ENCODE measurements at places on chromosomes 2 and 18.

DNA sequence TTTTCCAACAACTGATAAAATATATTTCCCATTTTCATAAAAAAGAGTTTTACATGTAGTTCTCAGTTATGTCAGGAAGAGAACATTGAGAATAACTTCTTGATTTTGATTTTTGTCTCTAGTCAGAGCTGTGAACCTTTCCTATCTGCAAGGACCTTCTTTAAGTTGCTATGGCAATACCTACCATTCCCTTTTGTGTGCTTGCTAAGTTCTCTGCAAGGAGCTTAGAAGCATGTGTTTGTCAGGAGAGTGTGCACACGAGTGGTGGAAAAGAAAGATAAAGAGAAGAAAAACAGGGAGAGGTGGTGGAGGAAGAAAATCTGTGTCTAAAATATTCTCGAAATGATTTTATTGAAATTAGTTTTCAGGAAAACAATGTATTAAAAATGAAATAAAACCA lies 140.3 kb upstream of the SLC8A1 start:
- DNase-seq, result no peak

DNA sequence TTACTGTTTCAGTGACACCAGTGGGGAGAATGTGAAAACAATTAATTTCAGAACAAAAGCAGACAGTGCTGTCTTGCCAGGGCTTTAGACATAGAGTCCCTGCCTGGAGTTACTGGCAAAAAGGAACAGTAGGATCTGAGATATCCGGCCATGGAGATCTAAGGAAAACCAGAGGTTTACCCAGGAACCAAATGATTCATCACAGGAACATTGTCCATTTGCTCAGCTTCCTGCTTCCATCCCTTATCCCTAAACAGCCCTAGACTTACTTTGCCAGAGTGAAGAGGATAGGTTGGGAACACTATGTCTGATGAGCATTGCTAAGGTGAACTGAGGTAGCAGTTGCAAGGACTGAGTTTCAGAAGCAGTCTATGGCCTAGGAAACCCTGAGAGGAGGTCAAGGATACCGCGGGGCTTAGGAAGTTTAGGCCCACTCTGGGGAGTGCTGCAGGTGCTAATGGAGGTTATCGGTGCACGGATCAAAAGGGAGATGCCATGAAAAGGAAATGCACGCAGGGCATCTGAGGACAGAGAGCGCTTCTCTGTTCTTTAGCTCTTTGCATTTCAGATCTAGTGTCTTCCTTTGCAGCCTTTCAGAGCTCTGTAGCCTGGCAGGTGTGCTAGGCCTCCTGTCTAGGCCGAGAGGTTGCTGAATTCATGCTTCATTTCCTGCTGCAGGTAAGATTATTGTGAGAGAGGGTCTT lies 223.9 kb downstream of the CDCA7 start:
- no peak for DNase-seq

DNA sequence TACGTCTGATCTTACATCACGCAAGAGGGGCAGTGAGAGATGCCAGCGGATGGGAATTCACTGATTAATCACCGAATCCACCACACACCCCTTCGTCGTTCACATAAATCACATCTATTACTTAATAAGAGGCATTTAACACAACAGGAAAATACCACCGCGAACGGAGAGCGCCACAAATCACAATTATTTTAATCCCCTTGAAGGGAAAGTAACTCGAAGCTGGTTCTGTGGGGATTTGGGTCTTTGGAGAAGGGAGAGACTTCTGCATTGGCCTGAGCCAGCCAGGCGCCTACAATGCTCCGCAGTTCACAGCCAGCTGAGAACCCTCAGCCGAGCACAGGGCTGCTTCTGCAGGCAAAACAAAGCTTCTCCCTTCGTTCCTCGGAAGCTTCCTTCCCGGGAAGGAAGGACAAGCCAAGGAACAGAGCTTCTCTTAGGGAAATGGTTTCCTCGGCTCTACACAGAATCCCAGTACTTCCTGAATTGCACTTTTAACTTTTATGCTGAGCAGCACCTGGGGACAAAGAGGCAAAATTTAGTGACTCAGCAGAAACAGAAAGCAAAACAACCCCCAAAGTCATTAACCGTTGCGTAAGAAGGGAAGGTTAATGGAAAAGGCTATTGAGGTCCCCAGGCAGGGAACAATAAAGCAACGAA lies at the start of gene LRP1B:
Gene LRP1B (minus strand): TSS at position 7 of the 660 bp plus-strand sequence. CDS start 287 bp downstream, outside the sequence.
- no peak for DNase-seq

DNA sequence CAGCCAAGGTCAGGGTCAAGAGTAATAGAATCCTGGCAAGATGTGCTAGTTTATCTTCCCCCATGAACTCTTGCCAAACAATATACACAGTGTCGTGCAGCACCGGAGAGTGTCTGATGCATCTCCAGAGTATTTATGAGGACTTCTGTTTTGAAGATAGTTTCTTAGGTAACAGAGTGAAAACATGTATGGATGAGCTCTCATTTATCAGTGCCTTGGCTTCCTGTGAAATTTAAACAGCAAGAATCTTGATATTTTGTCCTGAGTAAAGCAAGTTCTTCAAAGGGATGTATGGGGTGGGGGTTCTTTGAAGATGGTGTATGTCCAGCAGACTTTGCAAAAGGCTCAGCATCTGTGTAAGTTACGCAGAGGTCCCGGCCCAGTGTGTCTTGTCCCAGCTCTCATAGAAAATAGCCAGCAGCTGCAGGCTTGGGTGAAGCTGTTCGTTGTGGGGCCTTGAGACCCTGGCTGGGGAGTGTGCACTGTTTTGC lies 361.0 kb upstream of the NT5C1B start:
- DNase-seq, result no peak

- DNase-seq, result no peak
Observed at GRCh38 chr18:76476665-76477561, 18.1 kb downstream of the ZNF516 start.

DNA sequence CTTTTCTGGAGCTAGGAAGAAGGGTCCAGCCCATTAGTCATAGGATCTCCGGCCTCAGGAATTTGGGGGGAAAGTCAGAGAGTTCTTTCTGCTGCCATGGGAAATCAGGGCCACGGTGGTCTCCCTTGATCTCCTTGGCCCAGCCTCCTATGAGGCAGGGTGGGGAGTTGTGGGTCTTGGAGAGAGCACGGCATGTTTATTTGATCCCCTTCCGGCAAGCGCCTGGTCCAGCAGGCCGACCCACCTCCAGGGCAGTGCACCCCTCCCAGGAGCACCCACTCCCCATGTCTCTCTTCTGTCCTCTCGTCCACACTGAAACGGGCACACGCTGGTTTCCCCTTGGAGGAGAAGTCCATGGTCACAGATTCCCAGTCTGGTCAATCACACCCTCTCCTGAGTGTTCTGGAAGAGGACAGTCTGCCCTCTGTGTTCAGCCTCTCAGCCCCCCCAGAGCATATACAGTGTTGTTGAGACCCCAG lies 464.6 kb upstream of the HS6ST1 start:
- DNase-seq, result no peak

DNA sequence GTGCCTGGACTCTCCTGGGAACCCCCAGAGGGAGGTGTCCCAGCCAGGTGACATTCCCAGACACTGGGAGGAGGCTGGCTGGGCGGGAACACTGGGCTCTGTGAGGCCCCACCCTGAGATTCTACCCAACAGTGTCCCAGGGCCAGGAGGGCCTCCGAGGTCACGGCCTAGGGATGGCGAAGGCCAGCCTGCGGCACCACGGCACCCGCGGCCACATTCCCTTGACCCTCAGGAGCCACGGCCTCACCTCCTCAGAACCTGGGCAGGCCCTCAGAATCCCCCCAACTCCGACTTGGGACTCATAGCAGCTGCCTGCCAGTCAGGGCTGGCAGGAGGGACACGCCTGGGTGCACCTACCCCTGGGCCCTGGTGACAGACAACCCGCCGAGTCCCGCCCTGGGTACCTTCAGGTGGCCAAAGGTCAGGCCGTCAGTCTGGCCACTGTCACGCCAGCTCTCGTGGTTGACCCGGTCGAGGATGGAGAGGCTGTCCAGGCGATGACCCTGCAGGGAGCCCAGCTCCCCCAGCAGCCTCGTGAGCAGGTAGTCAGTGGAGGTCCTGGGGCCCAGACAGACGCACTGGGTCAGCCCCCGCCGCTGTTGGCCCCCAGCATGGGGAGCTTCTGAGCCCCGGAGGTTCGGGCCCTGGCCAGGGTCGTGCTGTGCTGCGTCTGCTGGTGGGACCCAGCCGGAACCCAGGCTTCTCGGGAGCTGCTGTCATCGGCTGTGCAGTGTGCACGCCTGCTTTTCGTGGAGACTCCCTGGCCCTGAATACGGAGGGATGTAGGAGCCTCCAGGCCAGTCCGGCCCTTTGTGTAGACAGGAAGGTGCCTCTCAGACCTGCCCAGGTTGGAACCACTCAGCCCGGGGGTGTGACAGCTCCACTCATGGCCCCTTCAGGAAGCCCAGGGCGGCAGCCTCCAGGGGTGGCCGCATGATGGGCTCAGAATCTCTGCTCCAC lies 6.1 kb downstream of the MAB21L4 start:
- no peak for DNase-seq
